LNCaP clone FGC (cell line): ENCODE measurements at places on chromosomes 2 and 18.
A peak's percentile ranks its signal among the peaks of the same experiment; 100 is the strongest.

DNA sequence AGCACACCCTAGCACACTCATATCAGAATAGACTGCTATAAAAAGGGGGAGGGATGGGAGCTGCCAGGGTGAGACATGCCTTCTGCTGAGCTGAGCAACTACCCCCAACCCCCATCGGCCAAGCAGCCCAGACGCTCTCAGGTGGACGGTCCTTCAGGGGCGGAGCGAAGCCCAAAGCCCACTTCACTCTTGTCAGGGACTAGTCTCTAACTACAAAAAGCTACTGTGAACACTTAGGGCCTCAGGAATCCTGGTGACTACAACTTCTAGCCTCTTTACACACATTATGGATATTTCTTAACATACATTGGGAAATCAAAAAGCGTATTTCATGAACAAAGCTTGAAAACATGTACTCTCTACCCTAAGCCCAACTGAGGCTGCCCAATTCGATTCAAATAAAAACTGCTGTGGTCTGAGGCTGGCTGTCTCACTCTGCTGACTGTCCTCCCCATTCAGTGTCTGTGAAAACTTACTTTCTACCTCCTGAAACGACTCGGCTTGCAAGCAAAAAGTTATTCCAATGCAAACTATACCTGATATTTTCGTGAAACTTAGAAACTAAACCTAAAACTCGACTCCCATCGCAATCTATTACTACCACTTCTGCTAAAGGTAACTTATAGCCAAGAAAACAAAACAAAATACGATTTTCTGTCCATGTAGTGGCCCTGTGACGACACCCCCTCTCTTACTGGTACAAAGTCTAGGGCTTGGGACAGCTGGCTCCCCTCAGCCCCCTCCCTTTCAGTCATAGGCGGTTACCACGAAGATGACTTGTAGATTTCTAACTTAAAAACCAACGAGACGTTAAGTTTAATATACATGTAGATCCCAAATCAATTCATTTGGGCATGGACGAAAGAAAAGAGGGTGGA, 1.2 kb downstream of the SERTAD2 start:
- DNase-seq: no peak

- DNase-seq: no peak
Observed at GRCh38 chr2:223048519-223048918, 3.5 kb upstream of the KCNE4 start.

DNA sequence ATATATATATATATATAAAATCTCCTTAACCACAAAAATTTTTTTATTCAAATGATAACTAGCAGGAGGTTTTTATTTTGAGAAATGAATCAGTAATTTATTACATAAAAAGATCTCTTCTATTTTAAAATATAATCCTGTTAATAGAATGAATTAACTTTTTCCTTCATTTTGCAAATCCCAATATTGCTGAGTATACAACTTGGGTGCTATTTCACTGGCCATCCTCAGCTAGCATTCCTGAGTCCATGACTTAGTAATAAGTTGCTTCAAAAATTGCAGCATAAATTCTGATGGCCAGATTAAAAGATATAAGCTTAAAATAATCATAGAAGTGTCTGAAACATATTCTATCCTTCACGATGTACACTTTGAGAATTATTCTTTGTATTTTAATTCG, 155.6 kb downstream of the FSIP2 start:
- no peak for DNase-seq

- no peak for DNase-seq
Observed at GRCh38 chr2:40160751-40161218, 291.1 kb downstream of the SLC8A1 start.

- peak; percentile 30 for DNase-seq
Observed at GRCh38 chr2:183951630-183952029, 646.7 kb upstream of the ZNF804A start.

DNA sequence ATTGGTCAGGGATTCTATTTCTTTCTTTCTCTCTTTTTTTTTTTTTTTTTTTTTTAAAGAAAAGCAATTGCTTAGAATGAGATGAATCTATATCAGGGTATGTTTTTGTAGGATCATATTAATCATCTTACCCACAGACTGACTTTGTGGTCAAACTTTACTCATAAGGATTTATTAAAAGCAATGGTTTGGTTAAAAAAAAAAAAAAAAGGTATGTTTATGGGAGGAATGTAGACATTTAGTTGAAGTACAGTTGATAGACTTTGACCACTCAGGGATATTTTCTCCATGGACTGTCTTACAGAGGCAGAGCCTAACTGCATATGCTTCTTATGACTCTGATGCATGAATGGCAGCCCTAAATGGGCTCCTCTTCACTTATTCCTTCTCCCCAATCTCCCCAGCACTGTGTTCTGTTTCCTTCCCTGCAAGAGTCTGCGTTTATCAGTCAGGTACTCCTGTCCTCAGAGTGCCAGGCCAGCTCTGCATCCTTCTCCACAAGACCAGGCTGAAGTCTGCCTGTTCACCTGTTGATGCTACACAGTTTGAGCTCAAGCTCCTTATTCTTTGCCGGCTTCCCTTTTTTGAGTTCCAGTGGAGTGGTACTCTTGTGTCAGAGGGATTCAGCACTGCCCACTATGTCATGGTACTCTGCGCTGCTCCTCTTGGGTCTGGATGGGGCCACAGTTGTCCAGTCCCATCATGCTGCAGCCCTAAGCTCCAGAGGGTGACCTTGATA, 24.3 kb downstream of the CRIM1 start:
- DNase-seq: no peak

GRCh38 chr2:186693446-186693832, 421 bp upstream of the FAM171B start:
- DNase-seq: no peak

GRCh38 chr2:28661589-28662001, 90.0 kb upstream of the PPP1CB start:
- peak; percentile 49 for DNase-seq

DNA sequence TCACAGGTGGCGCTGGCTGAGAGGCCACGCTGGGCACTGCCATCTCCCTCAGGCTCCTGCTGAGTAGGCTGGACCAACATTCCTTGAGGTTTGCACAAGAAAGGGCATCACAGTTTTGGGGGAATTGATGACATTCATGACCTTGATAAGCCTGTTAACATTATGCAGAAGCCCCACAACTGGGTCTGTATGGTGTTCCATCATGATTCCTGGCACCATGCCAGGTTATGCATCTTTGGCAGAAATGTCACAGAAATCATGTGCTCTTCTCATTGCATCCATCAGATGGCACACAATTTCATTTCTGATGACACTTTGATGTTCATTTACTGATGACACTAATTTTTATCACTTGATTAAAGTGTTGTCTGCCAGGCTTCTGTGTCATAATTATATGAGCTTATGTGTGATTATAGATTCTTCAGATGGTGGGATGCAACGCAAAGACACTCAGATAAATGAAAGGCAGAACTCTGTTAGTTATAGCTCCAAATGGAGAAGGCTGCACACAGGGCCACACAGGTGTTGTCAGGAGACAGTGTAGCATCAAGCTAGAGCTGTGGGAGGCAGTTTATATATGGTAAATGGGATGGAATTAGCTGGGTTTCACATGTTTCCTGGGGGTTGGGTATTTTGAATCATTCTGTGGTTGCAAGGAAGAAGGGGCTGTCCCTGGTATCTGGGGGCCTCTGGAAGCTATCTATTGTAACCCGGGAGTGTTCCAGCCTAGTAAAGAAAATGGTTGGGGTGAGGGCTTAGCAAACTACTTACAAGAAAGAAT, 191.3 kb downstream of the SLC39A10 start:
- no peak for DNase-seq

GRCh38 chr2:68514316-68514929, 47.0 kb downstream of the APLF start:
- no peak for DNase-seq

DNA sequence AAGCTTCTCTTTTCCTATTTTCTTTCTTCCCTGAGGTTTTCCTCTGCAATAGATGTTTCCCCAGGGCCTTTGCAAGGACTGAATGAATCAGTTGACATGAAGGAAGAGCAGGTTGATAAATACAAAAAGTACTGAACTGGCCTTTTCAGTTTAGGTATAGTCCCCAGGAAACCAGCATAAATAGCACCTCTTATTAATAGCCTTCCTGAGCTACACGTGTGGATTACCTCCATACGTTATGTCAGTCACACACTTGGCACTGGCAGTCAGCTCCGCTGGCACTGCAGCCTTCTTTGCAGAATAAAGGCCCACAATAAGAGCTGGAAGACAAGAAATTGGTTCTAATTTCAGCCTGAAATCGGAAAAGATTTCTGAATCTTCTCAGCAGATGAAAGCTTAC, 60.7 kb downstream of the KCTD18 start:
- no peak for DNase-seq

GRCh38 chr2:233011702-233012131, 1.3 kb downstream of the NGEF start:
- no peak for DNase-seq

DNA sequence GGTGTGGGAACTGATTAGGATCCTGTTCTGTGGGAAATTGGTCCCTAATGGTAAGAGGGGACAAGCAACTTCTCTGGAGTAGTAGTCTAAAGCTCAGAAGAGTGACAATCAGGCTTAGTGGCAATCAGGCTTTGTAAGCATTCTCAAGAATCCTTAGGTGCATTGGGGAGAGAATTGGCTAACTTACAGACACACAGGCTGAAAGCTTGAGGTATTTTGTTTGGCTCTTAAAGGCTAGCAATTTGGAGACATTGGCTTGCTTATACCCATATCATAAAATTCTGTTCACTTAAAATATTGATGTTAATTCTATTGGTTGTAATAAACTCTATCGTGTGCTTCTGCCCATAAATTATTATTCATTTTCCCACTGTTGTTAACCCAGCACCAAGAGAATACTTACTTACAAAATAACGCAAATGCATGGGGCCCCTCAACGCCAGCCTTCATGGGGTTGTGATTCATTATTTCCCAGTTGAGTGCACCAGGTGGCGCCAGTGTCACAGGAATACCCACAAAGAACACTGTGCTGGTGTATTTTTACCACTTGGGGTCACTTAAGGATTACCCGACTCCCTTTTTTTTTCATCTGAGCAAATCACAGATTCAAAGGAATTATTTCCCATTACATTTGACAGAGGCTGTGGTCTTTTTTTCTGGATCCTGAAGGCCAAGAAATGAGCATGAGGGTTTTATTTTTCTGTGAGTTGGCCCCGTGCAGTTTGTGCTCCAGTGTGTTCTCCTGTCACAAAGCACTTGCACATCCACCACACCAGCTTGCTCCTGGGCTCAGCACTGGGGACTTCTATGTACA, 45.5 kb downstream of the DDX1 start:
- DNase-seq: no peak
